Heart right ventricle (tissue), 16 donors: ENCODE measurements at places on chromosomes 6 and 20. TPM values are rescaled to one million over a fixed set of nuclear protein-coding genes. Genes with fewer than 3 reads are reported as not detected.

- no peak for DNase-seq
Observed at GRCh38 chr6:78580923-78581322, 286.4 kb upstream of the IRAK1BP1 start.

DNA sequence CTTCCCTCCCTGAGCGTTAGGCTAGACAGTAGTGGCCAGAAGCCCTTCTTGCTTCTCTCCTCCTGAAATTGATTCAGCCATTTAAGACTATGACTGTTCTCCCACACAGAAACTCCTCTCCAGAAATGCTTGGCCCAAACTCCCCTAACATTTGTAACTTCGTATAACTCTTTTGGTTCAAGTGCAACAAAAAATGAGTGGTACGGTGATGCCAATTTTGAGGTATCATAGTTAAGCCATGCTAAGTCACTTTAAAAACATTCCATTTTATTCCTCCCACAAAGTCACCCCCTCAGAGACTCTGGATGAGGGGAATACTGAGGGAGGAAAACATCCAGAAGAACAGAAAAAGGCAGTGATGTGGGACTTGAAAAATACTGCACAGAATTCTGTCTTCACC, 21.1 kb upstream of the ROS1 start:
- no peak for DNase-seq

- DNase-seq, result no peak
Observed at GRCh38 chr6:106519460-106520394, 109.6 kb downstream of the RTN4IP1 start.

- no peak for DNase-seq
Observed at GRCh38 chr6:85273870-85274269, 176.0 kb upstream of the NT5E start.

DNA sequence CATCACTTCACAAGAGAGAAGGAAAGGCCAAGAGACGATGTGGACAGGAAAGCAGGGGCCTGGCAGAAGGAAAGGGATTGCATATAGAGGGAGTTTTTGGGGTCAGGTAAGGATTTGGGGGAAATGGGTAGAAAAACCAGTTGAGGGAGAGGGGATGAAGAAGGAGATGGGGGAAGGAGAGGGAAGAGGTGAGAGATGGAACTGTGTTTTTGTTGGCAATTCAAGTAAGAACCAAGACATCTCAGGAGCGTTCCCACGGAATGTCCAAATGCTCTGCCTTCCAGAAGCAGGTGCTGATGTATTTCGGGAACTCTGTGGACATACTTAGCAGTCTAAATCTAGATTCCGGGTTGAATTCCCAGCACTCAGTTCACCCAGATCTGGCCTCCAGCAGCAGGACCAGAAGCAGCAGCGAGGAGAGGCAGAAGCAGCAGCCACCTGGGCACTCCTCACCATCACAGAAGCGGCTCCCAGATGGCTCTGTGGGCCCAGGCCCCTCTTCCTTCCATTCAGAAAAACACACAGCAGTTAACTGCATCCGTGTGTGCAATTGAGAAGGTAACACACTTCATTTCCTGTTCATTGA, 88.8 kb downstream of the DZANK1 start:
- no peak for DNase-seq

The MCHR2 gene
- not detected for polyA plus RNA-seq
